HFFc6 (cell line): ENCODE measurements at places on chromosomes 13 and 19. TPM values are rescaled to one million over a fixed set of nuclear protein-coding genes. Genes with fewer than 3 reads are reported as not detected.

Gene PSG7
- 0.14 TPM in 1 of 3 replicates, not detected in the others for total RNA-seq

- DNase-seq: no peak
Measured at GRCh38 chr19:7460562-7460966, 28.3 kb downstream of the PEX11G start.

Gene DACT3
- 12.6 to 17.4 TPM (median 14.9 TPM) in 3 replicates for total RNA-seq

Gene KIR3DL1
- not detected in 3 replicates for total RNA-seq

Gene CNN2
- 484 to 548 TPM (median 489 TPM) in 3 replicates for total RNA-seq

GRCh38 chr19:38959618-38960017, 15.9 kb downstream of the FBXO17 start:
- DNase-seq: no peak

GRCh38 chr13:49409008-49409407, 34.9 kb downstream of the CAB39L start:
- no peak for DNase-seq

DNA sequence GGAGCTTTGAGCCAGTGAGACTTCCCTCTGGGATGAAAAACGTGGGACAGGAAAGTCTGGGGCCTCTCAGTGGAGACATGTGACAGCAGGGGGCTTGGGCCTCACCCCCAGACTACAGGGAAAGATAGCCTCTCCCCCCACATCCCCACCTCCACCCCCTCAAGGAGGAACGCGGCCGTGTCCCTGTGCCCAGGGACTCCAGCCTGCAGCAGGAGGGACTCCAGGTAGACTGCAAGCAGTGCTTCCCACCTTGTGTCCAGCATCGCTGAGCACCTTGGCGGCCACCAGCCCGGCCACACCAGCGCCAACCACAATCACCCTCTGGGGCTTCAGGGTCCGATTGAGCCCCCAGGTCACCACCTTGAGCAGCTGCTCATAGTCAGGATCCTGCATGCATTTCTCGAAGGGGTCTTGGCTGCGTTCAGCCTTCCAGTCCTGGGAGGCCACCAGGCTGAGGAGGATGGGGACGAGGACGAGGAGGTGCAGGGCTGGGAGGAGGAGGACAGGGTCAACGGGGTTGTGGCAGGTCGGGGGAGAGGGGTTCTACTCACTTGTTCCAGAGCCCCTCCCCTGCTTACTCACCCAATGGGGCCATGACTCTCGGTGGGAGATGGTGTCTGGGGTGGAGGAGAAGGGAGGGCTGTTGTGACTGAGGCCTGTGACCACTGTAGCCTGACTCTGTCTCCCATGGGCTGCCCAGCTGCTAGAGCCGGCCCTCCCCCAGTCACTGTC, 955 bp downstream of the IL4I1 start:
- DNase-seq: no peak

Gene OR7E24
- not detected in 3 replicates for total RNA-seq

Gene NCR1
- not detected in 3 replicates for total RNA-seq
